ENCODE measurements at places on chromosomes 1 and 21.

DNA sequence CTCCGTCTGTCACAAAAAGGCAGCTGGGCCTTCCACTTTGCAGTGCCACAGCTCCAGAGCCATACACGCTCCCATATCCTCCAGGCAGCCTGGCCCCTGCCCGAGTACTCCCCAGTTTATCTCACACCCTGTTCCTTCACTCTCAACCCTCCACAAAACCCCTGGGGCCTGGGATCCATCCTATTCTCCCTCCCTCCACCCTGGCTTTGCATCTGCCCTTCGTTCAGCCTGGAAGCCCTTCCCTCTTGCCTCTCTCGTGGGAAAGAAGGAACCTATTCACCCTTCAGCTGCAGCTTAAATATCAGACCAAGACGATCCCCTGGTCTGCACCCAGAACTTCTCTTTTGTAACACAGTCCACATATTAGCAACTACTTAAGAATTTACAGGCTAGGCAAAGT, 56.7 kb downstream of the CAMK2N1 start:
- DNase-seq, result no peak

DNA sequence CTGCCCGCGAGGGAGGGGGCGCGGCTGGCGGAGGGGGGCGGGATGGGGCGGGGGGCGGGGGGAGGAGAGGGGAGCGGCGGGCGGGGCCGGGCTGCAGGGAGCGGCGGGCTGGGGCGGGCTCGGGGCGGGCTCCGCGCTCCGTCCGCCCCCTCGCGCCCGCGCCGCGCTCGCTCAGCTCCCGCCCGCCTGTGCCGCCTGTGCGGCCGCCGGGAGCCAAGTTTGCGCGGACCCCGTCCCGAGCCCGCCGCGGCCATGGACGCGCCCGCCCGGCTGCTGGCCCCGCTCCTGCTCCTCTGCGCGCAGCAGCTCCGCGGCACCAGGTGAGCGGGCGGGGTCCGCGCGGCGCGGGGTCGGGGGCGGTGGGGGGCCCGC, at the start of gene GABRD:
TSS of gene GABRD (plus strand) at position 174 of the 372 bp plus-strand sequence. CDS start at position 253, 79 bp downstream.
- no peak for DNase-seq

- no peak for DNase-seq
Observed at GRCh38 chr1:97832481-97832880, 88.4 kb downstream of the DPYD start.

GRCh38 chr1:212149566-212149965, 114.0 kb downstream of the DTL start:
- no peak for DNase-seq

GRCh38 chr1:92425617-92426016, 61.1 kb downstream of the GFI1 start:
- no peak for DNase-seq

GRCh38 chr1:80410233-80410632, 1390.5 kb upstream of the ADGRL2 start:
- DNase-seq, result no peak

- no peak for DNase-seq
Observed at GRCh38 chr1:26496861-26497260, 24.6 kb downstream of the HMGN2 start.

DNA sequence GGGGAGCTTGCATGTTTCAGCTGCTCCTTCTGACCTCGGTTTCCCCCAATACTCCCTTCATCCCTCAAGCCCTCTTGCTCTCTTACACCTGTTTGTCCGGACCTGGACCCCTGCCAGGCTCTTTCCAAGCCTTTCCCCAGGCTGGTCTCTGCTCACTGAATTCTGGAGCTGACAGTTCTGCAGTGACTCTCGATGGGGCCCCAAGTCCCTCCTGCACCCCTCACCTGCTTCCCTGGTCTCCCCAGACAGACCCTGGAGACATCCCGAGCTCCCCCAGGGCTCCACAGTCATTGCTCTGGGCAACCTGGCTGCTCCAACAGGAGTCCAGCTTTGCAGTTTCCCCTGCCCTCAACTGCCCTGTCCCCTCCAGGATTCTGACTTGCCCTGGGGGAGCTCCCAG, 198.6 kb downstream of the GRIK3 start:
- DNase-seq, result no peak

DNA sequence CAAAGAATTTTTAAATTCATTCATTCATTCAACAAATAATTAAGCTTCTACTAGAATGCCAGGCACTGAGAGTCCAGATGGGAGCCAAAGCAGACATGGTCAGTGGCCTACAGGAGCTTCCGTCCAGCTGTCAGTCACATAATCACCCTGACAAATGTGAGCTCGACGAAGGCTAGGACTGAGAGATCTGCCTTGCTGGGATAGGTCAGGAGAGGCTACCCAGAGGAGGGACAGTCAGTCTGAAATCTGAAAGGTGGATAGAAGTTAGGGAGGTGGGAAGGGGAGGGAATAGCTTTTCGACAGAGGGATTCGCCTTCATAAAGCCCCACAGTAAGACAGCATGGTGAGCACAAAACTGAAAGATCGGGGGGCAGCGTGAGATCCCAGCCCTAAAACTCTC, 8.3 kb downstream of the EPHX1 start:
- DNase-seq, result no peak
